Stimulated activated CD8-positive, alpha-beta memory T cell treated with anti-CD3 and anti-CD28 coated beads, Interleukin-2, amount 100 ng/mL, for 48 hours (primary cell): ENCODE measurements at places on chromosomes 4 and X.

DNA sequence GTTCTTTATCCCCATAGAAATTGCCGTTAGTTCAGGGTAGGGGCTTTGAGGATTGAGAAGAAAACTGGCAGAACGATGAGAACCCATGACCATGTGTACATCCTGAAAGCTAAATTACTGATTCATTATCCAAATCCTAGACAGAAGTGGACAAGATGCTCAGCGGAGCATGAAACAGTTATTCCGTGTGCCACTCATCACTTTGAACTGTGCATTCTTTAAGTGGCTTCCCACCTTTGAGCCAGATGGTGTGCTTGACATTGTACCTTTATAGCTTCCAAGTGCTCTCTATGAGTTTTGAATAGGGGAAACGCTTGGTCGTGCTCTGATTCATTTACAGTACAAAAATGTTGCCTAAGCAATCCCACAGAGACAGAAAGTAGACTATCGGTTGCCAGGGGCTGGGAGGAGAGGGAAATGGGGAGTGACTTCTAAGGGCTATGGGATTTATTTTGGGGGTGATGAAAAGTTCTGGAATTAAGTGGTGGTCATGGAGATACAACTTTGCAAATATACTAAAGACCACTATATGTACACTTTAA, 100.0 kb downstream of the DOCK11 start:
- no peak for DNase-seq

GRCh38 chrX:105869701-105870100, 47.4 kb downstream of the NRK start:
- no peak for DNase-seq

DNA sequence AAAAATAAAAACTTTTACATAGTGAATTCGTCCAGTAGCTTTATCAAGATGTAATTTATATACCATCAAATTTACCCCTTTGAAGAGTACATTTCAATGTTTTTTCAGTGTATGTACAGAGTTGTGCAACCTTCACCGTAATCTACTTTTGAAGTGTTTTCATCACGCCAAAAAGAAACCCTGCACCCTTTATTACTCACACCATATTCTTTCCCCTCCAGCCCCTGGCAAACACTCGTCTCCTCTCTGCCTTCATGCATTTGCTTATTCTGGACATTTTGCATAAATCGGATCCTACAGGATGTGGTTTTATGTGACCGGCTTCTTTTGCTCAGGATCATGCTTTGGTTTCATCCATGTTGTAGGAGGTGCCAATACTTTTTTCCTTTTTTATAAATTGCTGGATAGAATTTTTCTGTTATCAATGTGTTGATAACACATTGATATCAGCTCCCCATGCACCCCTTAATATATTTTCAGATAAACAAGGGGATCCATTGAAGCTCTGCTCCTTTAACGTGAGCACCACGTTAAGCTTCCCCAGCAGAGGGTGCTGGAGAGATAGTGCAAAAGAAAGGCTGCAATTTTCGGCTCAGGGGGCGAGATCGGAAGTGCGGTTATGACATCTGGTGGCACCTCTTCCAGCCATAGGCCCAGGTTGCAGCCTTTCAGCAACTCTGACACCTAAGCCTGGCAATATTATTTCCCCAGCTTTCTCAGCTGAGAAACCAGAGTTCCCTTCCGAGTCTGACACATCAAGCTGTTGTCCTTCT, 100.1 kb upstream of the VCX3B start:
- DNase-seq, result no peak

- no peak for DNase-seq
Measured at GRCh38 chrX:149010013-149010852, 494.9 kb downstream of the IDS start.

DNA sequence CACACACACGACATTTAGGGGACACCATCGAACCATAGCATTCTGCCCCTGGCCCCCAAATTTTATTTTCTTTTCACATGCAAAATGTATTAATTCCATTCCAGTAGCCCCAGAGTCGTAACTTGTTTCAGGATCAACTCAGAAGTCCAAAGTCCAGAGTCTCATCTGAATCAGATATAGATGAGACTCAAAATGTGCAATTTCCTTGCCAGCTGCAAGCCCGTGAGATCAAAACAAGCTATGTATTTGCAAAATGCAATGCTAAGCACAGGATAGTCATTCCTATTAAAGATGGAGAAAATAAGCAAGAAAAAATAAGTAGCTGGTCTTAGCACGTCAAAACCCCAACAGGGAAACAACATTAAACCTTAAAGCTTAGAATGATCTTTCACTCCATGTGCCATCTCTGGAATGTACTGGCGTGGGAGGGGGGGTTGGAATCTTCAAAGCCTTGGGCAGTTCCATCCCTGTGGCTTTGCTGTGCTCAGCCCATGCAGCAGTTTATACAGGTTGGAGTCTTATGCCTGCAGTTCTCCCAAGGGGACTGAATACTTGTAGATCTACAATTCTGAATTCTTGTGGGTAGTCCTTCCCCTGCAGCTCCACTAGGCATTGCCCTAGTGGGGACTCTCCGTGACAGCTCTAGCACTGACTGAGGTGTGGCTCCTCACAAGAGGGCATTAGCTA, 47.7 kb upstream of the SYTL5 start:
- DNase-seq, result no peak

DNA sequence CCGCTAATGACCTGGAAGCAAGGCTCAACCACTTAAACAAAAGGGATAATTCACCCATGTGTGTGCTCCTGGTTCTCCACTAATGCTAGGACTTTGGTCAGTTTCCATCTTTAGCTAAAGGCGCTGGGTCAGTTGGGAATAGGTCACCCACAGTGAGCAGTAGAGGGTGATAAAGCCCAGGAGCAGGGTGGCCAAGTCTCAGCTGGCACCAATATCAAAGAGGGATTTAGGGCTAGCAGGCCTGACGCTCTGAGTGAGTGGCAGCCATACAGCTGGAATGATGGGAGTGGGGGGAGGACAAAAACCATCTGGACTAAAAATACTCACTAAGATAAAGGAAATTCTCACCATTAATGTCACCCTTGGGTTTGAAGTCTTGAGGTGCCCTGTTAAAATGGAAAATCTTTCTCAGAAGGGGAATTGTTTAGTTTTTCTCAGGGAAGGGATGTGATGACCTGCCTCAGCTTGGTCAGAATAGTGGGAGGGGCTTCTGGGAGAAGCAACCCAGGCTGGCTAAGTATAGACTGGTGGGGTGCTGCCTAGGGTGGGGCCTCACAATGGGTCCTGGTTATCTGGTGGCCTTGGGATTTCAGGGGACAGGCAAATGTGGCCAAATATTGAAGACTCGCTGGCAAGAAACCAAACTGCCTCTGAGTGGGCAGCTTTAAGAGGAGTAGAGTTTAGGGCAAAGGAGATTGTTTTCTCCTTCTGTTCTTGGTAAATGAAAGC, 47.1 kb downstream of the TSC22D3 start:
- DNase-seq, result no peak

- DNase-seq, result no peak
Measured at GRCh38 chr4:3487861-3488260, 24.8 kb downstream of the DOK7 start.

- no peak for DNase-seq
Measured at GRCh38 chr4:169675825-169676224, 55.4 kb downstream of the CLCN3 start.

- DNase-seq, result no peak
Measured at GRCh38 chr4:90474484-90474883, 347.3 kb downstream of the CCSER1 start.

- no peak for DNase-seq
Measured at GRCh38 chr4:99859618-99860017, 34.6 kb downstream of the LAMTOR3 start.

GRCh38 chrX:22534643-22535042, 261.9 kb downstream of the CBLL2 start:
- no peak for DNase-seq

- no peak for DNase-seq
Measured at GRCh38 chr4:64715741-64716140, 306.5 kb upstream of the TECRL start.

DNA sequence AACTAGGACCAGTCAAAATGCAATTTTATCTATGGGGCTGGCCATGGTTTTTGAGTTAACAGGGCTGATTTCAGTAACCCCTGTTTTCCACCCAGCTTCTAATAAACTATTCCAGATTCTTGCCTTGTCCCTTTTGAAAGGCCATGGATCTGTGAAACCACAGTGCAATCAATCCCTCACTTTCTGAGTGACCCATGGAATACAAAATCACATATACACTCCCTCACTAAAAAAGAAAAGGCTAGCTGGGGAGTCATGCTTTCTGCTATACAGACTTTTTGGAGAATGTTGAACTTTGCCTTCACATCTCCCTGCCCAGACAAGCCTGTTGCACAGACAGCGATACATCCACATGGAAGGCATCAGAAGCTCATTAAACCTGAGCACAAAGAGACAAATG, 47.9 kb downstream of the MAD2L1 start:
- DNase-seq, result no peak

DNA sequence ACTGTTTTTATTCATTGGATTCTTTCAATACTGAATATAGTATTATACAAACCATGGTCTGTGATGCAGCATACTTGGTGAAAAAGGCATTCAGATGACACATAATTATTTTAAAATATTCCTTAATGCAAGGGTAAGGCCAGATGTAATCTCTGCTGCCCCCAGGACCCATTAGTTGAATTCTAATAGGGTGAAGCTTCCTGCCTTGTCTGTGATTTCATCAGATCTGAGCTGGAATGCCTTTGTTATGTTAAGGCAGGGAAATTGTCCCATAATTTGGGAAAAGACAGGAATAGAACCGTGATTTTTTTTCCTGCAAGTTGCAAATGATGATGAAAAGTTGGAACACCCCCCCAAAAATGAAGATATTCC, 26.1 kb downstream of the ZRSR2 start:
- DNase-seq, result no peak

GRCh38 chr4:48022192-48022799, 5.7 kb downstream of the NIPAL1 start:
- no peak for DNase-seq

DNA sequence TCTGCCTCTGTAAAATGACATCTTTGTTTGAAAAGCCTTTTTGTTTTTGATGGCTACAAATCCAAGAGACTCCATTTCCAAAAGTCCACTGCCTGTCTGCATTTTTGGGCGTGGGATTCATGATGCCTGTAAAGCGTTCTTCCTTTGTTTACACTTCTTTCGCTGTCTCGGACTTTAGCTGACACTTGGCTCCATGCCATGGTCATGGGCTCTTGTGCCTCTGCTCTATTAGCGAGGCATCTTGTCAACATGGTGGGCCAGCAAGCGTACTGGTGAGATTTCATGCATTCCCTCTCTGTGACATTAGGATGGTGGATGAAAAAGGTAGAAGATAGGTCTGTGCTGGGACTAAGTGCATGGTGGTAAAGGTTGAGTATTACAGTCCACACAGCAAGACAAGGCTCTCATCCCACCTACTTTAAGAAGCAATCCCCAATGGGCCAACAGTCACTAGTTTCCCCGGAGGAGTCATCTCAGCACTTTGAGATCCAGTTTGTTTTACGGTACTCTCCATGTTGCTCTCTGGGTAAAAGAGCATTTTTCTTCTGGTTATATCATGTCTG, 298.2 kb upstream of the KLF3 start:
- no peak for DNase-seq
